ENCODE measurements at places on chromosomes 12 and 14.

DNA sequence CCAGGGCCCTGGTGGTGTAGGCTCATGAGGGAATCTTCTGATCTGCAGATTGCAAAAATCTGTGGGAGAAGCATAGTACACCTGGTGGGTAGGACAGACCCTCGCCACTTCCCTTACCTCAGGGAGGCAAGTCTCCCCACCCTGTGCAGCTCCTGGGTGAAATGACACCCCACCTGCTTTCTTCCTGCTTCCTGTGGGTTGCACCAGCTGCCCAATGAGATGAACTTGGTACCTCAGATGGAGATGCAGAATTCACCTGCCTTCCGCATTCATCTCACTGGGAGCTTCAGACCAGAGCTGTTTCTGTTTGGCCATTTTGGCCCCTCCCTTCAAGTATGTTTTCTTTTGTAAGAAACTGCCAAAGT lies 4.7 kb downstream of the CLEC2D start:
- DNase-seq: no peak
- H3K4me1 ChIP-seq: peaks cover 13% of the 10 kb centered on the region
- no peaks in the 10 kb centered on the region for H3K36me3 ChIP-seq
- no peak overlapping the region for H3K4me3 ChIP-seq

DNA sequence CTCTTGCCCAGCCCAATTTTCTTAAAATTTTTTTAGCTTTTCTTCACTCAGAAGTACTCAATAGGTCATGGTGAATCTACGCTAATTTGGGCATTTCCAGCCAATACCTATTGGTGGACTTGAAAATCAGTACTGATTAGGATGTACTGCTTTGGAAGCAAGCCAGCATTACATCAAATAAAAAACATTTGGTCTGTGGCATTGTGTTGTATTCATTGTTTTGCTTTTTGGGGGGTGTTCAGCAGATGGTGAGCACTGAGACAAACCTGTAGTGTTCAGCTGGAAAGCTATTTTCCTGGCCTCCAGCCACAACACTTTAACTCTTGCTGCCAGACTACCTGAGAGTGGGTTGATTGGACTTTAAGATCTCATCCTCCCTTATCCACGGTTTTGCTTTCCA lies 4.0 kb downstream of the MAPKAPK5 start:
- H3K4me1 ChIP-seq: peaks cover 13% of the 10 kb centered on the region
- DNase-seq: no peak
- no peaks in the 10 kb centered on the region for H3K27me3 ChIP-seq
- no peaks in the 10 kb centered on the region for H3K36me3 ChIP-seq
- no peak overlapping the region for H3K4me3 ChIP-seq

- H3K4me1 ChIP-seq: no peaks in the 10 kb centered on the region
- peaks cover 55% of the 10 kb centered on the region for H3K27me3 ChIP-seq
- no peak overlapping the region for H3K27ac ChIP-seq
Measured at GRCh38 chr14:69877492-69877891, 1.7 kb upstream of the SMOC1 start.

- H3K36me3 ChIP-seq: no peaks in the 10 kb centered on the region
- no peak overlapping the region for H3K4me3 ChIP-seq
Measured at GRCh38 chr12:2544230-2544629, 250.5 kb upstream of the FKBP4 start.

DNA sequence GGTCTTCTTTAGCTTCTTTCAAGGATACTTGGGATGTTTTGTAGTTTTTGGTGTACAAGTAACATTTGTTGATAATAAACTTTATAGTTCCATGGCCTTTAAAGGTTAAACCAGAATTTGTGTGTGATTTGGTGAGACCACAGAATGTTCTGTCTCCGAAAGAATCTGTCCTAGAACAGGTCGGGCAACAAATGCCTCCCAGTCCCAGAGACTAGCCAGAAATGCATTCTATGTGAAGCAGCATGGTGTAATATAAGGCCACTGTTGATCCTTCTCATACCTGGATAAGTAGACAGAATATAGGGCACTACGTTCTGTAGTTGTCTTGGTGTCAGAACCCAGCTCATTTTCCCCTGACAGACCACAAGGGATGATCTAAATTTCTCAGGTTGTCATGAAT lies 10.0 kb downstream of the STYK1 start:
- no peak for DNase-seq
- H3K36me3 ChIP-seq: no peaks in the 10 kb centered on the region
- no peak overlapping the region for H3K27ac ChIP-seq
- H3K4me3 ChIP-seq: no peak overlapping the region

GRCh38 chr12:49662998-49663843 lies 39.9 kb downstream of the PRPF40B start:
- peaks cover 21% of the 10 kb centered on the region for H3K36me3 ChIP-seq
- H3K27me3 ChIP-seq: no peaks in the 10 kb centered on the region
- peak overlapping the region; percentile 88 for H3K27ac ChIP-seq
- peak; percentile 89 for DNase-seq

DNA sequence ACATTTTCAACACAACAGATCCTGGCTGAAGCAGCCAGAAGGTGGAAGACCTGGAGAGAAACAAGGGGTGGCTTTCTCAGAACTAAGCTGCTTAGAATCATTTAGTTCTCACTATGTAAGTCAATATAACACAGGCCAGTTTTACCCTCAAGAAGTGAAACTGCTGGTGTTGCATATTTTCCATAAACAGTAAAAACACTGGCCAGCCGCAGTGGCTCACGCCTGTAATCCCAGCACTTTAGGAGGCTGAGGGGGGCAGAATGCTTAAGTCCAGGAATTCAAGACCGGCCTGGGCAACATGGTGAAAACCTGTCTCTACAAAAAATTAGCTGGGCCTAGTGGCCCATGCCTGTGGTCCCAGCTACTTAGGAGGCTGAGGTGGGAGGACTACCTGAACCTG lies 11.6 kb downstream of the STX2 start:
- peak overlapping the region; percentile 30 for H3K27ac ChIP-seq
- no peak overlapping the region for H3K4me3 ChIP-seq
- H3K4me1 ChIP-seq: peaks cover 3% of the 10 kb centered on the region
- no peaks in the 10 kb centered on the region for H3K36me3 ChIP-seq
- DNase-seq: no peak

- DNase-seq: no peak
- H3K4me1 ChIP-seq: peaks cover 6% of the 10 kb centered on the region
- H3K27me3 ChIP-seq: no peaks in the 10 kb centered on the region
Measured at GRCh38 chr12:50024805-50025186, 498 bp downstream of the RACGAP1 start.

DNA sequence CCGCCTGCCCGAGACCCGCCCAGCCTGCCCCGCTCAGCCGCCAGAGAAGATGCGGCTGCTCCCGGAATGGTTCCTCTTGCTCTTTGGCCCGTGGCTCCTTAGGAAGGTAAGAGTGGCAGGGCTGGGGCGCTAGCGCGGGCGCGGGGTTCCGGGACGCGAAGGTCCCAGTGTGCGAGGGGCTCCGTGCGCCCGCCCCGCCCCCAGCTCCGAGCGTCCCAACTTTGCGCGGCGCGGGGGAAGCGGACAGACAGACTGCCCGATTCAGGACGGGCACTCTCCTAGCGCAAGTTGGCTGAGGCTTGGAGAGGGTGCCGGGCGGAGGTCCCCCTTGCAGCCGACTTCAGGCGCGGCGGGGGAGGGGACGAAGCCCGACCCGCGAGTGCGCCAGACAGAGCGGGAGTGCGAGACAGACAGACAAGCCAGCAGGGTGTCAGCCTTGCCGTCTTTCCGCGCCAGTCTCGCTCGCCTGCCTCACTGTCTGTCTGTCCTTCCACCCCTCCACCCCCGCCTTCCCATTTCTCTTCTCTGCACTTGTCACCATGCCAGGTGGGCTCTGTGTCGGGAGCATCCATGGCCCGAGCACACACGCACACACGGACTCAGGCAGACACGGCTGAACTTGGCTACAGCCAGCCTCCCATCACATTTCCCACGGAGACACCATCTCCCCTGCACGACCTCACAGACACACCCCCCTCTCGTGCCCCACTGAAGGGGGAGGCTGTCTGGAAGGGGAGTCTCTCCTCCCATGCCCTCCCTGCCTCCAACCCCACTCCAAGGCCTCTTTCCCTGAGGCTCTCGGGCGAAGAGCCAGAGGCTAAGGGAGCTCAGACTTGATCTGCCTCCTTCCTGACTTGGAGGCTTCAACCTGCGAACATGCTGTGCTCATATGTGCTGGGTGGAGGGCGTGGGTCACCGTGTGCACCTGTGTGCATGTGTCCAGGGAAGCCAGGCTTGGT lies 606 bp downstream of the NXPH4 start:
- H3K27ac ChIP-seq: no peak overlapping the region
- peaks cover 15% of the 10 kb centered on the region for H3K4me1 ChIP-seq
- H3K4me3 ChIP-seq: no peak overlapping the region
- no peak for DNase-seq
- peaks cover 88% of the 10 kb centered on the region for H3K27me3 ChIP-seq

GRCh38 chr14:105534586-105534985 lies 8.2 kb downstream of the TMEM121 start:
- DNase-seq: no peak
- no peak overlapping the region for H3K27ac ChIP-seq
- H3K36me3 ChIP-seq: no peaks in the 10 kb centered on the region
- H3K4me1 ChIP-seq: peaks cover 12% of the 10 kb centered on the region

- peaks cover 3% of the 10 kb centered on the region for H3K36me3 ChIP-seq
- H3K4me3 ChIP-seq: no peak overlapping the region
- peaks cover 55% of the 10 kb centered on the region for H3K4me1 ChIP-seq
Measured at GRCh38 chr12:47799357-47799955, 20.2 kb downstream of the HDAC7 start.

DNA sequence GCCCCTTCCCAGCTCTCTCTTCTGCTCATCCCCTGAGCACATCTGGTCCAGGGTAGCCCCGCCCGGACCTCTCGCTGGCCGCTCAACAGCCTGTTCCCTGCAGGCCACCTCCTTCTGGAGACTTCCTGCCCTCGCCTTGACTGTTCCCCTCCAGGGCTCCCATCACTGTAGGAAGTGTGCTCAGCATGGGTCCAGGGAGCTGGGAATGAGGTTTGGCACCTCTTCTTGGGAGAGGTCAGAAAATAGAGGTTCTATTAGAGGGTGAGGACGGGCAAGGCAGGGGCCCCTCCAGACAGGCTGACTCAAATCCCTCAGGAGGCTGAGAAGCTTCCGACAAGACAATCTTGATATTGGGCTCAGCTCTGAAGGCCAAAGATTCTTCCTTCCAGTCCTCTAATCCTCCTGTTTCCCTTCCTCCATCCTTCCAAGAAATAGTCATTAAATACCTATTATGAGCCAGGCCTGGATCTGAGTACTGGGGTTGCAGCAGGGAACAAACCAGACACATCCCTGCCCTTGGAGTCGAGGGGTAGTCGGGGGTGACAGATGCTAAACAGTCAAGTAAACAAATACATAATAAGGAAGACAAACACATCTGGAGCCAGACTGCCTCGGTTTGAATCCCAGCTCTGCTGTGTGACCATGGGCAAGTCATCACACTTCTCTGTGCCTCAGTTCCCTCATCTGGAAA lies 30.6 kb downstream of the CMKLR1 start:
- H3K4me1 ChIP-seq: peaks cover 84% of the 10 kb centered on the region
- DNase-seq: no peak
- no peak overlapping the region for H3K27ac ChIP-seq

GRCh38 chr12:3980504-3981272 lies 107.5 kb upstream of the PARP11 start:
- no peaks in the 10 kb centered on the region for H3K27me3 ChIP-seq
- H3K36me3 ChIP-seq: no peaks in the 10 kb centered on the region
- DNase-seq: no peak
- no peak overlapping the region for H3K4me3 ChIP-seq

- no peak for DNase-seq
- H3K27ac ChIP-seq: no peak overlapping the region
- H3K27me3 ChIP-seq: no peaks in the 10 kb centered on the region
- H3K4me3 ChIP-seq: no peak overlapping the region
Measured at GRCh38 chr14:38761033-38761432, 342.0 kb downstream of the SEC23A start.

- H3K27ac ChIP-seq: no peak overlapping the region
- DNase-seq: no peak
- H3K4me3 ChIP-seq: no peak overlapping the region
- peaks cover 37% of the 10 kb centered on the region for H3K4me1 ChIP-seq
- H3K27me3 ChIP-seq: no peaks in the 10 kb centered on the region
- H3K36me3 ChIP-seq: no peaks in the 10 kb centered on the region
Measured at GRCh38 chr14:71582705-71583104, 349.5 kb upstream of the RGS6 start.

DNA sequence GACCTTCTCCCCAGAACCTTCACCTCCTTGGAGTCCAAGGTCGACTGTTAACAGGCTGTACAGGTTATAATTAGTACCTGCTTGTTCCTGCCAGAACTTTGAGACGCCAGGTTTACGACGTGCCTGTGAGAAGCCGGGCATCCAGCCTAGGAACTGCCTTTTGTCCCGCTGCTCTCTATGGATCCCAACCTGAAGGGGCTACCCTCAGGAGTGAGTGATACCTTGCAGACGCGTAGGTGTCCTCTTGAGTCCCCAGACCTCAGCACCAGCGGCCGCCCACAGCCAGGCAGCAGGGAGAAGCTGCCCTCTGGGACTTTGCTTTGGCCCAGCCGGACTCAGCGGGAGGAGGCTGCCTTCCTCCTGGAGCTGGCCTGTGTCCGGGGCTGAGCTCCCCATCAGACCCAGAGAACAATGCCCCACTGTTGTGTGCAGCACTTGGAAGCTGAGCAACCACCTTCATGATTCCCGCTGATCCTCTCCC lies 16.2 kb downstream of the SYNE3 start:
- H3K27me3 ChIP-seq: no peaks in the 10 kb centered on the region
- DNase-seq: no peak
- no peak overlapping the region for H3K4me3 ChIP-seq
- peaks cover 20% of the 10 kb centered on the region for H3K4me1 ChIP-seq

DNA sequence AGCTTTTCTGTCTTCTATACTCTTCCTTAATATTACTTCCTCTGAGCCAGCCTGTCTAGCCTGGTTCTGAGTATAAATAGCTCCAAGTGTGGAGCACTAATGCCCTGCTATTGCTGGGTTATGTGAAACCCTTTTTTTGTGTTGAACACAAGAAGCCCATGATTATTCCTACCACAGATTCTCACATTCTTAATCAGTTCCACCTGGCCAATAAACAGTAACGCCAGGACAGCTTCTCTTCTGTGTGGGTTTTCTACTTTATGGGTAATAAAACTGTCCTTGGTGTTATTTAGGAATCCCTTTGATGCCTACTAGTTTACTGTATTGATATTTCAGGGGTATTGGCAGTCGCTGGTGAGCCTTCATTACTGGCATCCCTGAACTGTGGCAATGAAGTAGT lies 48.9 kb upstream of the LRIG3 start:
- H3K27ac ChIP-seq: no peak overlapping the region
- no peaks in the 10 kb centered on the region for H3K27me3 ChIP-seq
- H3K4me3 ChIP-seq: no peak overlapping the region

- H3K27ac ChIP-seq: no peak overlapping the region
- H3K36me3 ChIP-seq: no peaks in the 10 kb centered on the region
- H3K4me3 ChIP-seq: no peak overlapping the region
Measured at GRCh38 chr14:77053046-77053841, 24.7 kb upstream of the IRF2BPL start.

DNA sequence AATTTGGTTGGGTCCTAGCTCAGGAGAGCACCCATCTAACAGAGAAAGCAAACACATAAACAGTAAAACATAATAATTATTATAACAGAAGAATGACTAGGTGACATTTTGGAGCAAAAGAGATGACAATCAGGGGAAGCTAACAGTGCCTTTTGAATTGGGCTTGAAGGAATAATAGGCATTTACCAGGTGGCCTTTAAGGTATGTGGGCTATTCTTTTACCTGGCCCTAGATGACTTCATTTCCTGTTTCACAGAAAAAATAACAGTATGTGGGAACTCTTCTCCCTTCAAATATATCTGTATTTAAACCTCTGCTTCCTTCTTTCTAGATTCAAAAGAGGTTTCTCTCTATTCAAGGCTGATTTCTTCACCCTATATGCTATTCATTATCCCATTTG lies 3.8 kb downstream of the IRAK4 start:
- H3K27ac ChIP-seq: no peak overlapping the region
- peaks cover 27% of the 10 kb centered on the region for H3K4me1 ChIP-seq
- DNase-seq: no peak
- H3K27me3 ChIP-seq: no peaks in the 10 kb centered on the region
- no peak overlapping the region for H3K4me3 ChIP-seq
- no peaks in the 10 kb centered on the region for H3K36me3 ChIP-seq
